Cortex of kidney (tissue), 1 donor: ENCODE measurements at places on chromosomes 16 and 17.

GRCh38 chr17:45743626-45744326, 40.3 kb upstream of the CRHR1 start:
- DNase-seq: no peak

DNA sequence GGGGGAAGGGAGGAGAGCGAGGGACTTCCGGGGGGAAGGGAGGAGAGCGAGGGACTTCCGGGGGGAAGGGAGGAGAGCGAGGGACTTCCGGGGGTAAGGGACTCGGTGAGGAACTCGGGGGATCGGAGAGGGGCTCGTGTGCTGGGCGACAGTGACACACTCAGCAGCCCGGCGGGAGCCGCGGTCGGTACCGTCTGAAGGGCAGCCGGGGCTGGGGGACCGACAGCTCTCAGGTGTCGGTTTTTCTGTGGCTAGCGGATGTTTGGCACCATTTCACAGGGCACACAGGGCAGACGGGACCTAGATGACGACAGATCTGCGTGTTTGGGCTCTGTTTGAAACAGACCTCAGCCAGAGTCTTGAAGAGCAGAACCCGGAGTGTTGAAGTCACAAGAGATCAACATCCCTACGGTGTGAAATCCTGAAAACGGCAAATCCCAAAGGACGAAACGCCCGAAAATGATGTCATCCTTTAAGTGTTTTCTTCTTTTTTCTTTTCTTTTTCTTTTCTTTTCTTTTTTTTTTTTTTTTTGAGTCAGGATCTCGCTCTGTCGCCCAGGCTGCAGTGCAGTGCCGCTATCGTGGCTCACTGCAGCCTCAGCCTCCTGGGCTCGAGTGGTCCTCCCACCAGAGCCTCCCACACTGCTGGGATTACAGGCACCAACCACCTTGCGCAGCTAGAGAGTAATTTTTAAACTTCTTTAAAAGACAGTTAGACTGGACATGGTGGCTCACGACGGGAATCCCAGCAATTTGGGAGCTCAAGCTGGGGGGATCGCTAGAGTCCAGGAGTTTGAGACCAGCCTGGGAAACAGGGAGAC, 23.9 kb downstream of the ZNF778 start:
- no peak for DNase-seq

DNA sequence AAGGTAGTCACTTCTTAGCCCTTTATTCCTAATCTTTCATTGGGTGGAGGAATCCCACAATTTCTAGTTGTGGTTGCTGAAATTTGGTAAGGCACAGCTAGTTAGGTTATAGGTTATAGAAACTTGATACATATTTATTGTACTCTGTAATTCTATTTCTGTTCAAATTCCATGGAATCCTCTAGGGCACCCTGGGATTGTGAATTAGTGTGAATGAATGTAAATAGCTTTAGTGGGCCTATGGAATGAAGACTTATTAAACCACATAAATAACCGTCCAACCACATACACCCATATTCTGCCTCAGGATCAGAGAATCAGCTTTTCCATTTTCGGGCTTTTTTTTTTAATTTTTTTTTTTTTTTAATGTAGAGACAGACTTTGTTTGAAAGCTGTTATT, 9.2 kb downstream of the TANC2 start:
- no peak for DNase-seq

DNA sequence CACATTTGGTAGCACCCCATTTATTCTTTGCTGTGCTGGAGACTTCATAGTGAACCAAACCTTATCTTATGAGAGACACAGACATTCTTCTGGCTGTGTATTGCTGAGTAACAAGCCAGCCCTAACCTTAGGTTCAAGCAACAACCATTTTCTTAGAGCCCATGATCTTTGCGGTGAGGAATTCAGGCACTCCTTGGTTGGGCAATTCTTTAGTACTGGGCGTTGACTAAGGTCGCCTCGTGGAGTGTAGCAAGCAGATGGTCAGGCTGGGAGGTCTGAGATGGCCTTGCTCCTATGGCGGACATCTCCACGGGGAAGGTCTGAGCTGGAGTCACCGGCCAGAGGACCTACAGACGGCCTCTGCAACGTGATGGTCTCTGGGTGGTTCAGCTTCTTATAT, 43.1 kb downstream of the ARSG start:
- DNase-seq: no peak

GRCh38 chr17:1730326-1731193, 6.1 kb downstream of the WDR81 start:
- DNase-seq: no peak

- DNase-seq: no peak
Observed at GRCh38 chr17:64157669-64158180, 27.8 kb upstream of the ERN1 start.

DNA sequence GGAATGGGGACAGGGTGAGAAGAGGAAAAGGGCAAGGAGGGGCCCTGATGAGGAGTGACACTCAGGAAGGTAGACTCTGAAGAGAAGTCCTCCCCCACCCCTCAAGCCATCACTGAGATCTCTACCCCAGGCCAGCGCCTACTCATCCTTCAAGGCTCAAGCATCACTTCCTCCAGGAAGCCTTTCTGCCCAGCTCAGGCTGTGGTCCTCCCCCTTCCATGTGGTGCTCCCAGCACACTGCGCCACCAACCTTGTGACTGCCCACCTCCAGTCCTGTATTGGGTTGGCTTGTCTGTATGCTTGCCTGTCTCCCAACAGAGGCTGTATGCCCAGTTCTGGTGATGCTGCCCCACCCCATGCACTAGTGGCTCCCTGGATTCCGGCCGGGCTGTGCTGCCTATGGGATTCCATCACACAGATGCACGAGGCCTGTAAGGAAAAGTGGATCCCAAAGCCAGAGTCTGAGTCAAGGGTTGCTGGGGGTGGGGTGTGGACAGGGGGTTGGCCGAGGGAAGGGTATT, 19.8 kb upstream of the ZFP90 start:
- DNase-seq: no peak

- no peak for DNase-seq
Observed at GRCh38 chr17:68518063-68518815, 6.0 kb downstream of the PRKAR1A start.

DNA sequence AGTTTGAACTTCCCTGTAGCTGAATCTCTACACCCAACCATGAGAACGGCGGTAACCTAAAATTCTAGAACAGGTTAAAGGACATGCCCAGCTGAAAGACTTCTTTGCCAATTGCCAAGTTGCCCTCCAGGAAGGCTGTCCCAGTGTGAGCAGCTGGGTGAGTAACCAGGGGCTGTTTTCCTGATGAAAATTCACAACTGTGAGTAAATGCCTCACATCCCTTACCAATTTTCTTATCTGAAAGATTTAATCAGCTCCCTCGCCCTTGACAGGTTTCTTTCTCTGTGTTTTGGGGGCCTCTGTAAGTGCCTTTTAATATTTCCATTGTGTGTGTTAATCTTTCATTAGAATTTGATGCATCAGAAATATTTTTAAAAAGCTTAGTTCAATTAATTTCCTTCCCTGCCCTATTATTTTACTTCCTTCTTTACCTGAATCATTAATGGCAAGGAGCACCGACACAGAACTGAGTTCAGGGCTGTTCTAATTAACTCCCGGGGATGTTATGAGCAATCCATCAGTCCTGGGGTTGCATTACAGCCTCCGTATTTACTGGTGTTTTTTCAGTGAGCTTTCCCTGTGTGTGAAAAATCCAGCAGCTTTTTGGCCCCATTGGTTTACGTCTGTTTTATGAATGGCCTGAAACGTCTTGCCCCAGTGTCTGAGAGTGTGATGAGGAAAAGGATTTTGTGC, 152.9 kb downstream of the CLEC16A start:
- no peak for DNase-seq

DNA sequence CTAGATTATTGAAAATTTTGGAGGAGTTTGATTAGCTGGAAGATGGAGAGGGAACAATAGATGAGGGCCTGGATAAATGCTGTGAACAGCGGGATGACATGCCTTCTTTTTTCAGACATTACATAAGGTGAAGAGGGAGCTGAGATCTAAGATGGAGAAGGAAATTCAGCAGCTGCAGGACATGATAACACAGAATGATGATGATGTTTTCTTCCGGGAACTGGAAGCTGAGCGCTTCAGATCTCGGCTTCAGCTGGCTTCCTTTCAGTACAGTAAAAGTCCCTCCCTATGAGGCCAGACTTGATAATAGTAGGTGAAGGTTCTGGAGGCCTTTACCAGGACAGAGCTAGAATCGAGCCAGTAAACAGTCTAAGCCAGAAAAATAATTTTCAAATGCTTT, 30.7 kb downstream of the CEP95 start:
- no peak for DNase-seq

DNA sequence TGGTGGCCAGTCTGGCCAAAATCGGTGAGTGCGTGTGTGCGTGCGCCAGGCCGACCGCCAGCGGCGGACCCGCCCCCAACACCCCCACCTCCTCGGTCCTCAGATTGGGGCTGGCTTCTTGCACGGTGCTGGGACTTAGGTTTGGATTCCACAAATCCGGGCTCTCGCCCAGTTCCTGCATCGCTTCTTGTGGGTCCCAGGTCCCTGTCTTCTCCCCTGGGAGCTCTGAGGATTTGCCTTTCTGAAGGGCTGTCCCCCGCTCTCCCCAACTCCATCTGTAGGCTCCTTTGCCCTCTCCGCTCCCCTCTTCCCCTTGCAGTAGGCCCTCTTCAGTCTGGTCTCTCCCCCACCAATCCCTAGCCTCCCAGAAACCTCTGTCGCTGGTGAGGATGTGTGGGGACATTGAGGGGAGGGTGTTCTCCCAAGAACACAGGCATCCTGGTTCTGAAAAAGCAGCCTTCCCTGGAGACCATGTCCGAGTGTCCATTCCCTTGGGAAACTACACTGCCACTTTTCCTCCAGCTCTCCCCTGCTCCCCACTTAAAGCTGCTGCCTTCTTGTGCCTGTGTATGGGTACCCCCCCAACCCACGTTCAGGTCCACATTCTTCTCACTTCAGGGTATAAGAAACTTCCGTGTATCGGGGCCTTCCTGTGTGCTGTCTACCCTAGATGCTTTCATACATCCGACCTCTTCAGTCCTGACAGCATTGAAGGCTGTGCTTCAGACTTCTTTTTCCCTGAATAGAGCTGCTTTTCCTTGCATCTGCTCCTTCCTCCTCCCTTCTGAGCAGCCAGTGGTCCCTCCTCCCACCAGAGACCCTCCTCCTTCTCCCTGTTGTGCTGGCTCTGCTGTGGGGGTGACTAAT, 632 bp downstream of the SLC9A5 start:
- no peak for DNase-seq

DNA sequence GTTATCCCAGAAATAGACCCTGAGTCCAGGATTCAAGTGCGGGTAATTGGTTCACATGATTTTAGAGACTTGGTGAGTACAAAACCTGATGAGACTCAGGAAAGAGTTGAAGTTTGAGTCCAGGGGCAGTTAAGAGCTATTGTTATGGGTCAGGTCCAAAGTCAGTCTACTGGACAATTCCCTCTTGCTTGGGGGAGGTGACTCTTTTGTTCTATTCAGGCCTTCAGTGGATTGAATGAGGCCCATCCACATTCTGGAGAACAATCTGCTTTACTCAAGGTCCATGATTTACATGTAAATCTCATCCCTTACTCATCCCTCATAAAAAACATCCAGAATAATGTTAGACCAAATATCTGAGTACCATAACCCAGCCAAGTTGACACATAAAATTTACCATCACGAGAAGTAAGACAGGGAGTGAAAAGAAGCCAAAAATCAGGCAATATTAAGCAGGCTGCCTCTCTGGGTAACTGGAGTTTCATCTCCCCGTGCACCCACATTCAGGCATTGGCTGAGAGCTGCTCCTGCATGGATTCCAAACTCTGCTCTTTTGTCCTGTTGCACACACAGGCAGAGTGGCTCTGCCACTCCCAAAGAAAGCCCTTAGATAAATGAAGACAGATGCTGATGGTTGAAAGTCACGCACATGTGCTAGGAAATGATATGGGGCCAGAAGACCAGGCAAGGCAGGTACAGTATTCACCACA, 156.0 kb upstream of the SALL1 start:
- DNase-seq: no peak

- DNase-seq: no peak
Observed at GRCh38 chr16:23518435-23518891, 8.2 kb upstream of the GGA2 start.
